ENCODE measurements at places on chromosomes 12 and 14.

DNA sequence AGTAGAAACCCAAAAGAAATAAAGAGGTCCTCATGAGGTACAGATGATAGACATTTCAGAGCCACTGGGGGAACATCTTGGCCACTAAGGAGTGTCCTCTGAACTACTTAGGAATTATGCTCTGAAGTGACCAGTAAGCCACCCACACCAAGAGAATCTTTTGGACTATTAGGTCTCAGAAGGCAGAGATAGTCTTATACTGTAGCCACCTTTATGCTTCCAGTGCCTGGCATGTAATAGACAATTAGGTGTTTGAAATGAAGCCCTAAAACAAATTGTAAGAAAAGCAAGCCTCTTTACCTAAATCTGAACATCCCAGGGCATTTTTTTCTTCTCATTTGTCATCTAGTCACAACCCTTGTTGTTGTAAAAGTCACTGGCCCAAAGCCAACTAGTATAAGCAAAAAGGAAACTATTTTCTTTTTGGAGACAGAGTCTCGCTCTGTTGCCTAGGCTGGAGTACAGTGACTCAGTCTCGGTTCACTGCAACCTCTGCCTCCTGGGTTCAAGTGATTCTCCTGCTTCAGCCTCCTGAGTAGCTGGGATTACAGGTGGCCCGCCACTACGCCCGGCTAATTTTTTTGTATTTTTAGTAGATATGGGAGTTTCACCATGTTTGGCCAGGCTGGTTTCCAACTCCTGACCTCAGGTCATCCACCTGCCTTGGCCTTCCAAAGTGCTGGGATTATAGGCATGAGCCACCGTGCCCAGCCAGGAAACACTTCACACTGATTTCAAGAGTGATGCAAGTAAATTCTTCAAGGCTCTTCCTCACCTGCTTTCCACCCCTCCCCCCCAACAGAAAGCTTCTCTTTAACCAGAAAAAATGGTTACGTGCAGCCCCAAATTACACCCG lies 11.1 kb downstream of the PLEKHA5 start:
- DNase-seq: no peak

DNA sequence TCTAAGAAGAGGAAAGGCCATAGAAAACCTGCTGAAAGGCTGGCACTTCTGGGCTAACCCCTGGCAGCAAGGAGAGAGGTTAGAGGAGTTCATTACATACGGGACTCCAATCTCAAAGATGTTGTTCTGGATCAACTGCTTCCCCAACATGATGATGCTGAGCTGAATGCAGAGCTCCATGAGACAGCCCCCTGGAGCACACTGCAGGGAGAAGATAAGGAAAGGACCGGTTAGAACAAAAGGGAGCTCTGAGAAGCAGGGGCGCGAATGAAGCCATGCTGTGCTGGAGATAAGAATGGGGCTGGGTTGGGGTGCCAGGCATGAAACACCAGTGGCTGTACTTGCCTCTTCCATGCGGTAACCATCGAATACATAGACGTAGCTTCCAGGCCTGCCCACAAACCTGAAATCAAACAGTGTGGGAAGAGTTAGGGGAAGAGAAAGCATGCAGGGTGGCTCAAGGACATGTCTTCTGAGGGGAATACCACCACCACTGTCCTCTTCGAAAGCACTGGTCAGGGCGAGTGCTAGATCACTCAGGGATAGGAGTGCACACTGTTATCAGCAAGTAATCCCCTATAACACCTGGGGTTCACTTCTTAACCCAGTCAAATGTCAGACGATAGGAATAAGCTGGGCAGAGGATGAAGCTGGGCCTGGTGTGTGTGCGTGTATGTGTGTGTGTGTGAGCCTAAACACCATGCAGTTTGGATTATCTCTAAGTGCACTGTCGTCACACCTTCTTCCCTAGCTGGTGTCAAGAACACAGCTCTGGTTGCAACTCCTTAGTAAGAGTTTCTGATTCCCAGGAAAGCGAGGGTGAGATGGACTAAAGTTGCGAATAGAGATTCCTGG lies 180.9 kb downstream of the NTF3 start:
- no peak for DNase-seq

GRCh38 chr14:21307637-21308036 lies 27.8 kb downstream of the RPGRIP1 start:
- no peak for DNase-seq

DNA sequence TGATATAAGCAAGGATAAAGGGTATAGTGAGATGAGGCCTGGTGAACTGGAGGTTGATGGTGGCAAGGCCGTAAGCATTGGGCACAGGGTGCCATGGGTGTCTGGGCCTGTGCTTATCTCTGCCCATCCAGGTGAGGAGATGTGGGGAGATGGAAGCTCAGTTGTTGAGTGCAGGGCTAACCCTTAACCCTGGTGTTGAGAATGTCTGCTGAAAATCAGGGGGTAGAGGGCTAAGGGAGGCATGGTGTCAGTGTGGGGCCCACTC lies 86.1 kb downstream of the SYNE2 start:
- DNase-seq: no peak

- DNase-seq: no peak
Observed at GRCh38 chr12:29907461-29907860, 123.7 kb upstream of the TMTC1 start.

DNA sequence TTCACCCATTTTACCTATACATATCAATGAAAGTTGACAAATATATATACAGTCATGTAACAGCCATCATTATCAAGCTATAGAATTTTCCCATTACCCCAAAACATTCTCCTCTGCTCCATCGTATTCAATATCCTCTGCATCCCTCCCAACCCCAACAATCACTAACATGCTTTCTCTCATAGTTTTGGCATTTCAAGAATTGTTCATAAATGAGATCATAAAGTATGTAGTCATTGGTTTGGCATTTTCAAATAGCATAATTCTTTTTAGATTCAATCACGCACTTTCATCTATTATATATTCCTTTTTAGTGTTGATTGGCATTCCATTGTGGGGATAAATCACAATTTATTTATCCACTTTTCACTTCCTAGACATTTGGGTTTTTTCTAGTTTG lies 866.0 kb upstream of the TMEM132C start:
- peak; percentile 21 for DNase-seq

- DNase-seq: peak; percentile 86
Observed at GRCh38 chr14:61562321-61563161, 132.8 kb upstream of the HIF1A start.

- DNase-seq: no peak
Observed at GRCh38 chr12:89680409-89680808, 28.2 kb downstream of the ATP2B1 start.

DNA sequence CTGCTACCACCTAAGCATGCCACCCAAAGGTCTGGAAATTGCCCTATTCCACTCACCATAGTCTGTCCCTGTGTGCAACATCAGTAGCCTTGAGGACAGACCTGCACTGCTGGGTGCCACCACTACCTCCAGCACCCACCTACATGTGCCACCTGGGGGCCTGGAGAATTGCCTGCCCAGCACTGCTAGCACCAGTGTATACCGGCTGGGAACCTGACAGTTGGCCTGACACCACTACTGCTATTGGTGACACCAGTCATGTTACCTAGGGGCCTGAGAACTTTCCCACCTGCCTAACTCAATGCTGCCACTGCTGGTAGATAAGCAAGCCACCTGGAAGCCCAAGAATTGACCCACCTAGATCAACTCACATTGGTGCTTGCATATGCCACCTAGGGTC lies 60.8 kb downstream of the CD163L1 start:
- no peak for DNase-seq

DNA sequence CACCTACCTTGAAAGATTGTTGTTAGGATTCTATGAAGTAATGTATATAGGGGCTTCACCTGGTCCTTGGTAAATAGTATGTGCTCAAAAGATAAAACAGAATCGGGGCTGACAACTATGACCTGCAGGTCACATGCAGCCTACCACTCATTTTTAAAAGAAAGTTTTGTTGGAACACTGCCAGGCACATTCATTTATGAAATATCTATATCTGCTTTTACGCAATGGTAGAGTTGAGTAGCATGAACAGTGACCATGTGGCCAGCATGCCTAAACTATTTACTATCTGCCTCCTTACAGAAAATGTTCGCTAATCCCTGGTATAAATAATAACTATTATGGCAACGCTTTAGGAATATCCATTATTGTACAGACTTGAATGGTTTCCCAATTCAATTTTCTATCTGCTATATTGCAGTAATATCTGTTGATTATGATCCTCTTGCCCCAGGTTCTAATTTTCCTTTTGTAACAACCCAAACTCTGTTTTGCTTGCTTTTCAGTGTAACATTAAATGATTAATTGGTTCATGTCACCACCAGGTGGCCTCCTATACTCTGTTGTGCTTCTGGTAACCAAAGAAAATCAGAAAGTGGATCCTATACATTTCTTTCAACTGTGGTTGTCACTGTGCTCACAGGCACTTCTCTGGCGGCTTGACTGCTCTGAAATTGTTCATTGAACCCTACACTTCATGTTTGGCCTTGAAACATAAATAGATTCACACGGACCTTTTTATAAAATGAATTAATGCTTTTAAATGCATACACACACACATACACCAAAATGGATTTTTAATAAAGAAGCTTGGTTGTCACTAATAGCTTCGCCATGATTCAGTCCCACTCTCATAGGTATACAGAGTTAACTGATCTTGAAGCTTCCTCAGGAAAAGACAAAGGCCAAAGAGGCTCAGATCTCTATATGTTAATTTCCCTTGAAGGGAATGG lies 227.7 kb upstream of the NPAS3 start:
- DNase-seq: peak; percentile 40

- no peak for DNase-seq
Observed at GRCh38 chr14:91062600-91062999, 2.2 kb upstream of the RPS6KA5 start.

DNA sequence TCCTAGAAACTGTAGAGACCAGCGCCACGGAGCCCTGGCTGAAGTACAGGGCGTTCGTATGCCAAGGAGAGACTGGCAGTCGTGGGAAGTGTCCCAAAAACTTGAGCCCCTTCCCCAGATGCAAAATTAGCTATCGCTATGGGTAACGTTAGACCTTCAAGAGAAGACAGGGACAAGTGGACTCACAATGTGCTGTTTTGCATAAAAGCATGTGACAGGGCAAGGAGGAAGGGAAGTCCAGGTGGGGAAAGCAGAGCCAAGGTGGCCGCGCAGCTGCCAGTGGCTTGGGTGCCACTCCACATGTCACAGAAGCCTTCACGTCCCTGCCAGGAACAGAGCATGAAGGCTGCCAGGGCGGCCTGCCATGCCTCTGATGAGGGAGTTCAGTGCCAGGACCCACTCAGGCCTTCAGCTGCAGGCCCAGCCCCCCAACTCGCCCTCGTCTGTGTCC lies 61.2 kb upstream of the DYNC1H1 start:
- DNase-seq: no peak

All from AG20443 (cell line).